ENCODE measurements at places on chromosomes 5 and 9.

GRCh38 chr9:6557883-6558616 lies 87.5 kb downstream of the GLDC start:
- no peak for DNase-seq

- no peak for DNase-seq
These were observed 132.5 kb downstream of the CACNA1B start for GRCh38 chr9:138009803-138010690.

GRCh38 chr5:174718880-174719610 lies 5.3 kb upstream of the MSX2 start:
- DNase-seq, result no peak

DNA sequence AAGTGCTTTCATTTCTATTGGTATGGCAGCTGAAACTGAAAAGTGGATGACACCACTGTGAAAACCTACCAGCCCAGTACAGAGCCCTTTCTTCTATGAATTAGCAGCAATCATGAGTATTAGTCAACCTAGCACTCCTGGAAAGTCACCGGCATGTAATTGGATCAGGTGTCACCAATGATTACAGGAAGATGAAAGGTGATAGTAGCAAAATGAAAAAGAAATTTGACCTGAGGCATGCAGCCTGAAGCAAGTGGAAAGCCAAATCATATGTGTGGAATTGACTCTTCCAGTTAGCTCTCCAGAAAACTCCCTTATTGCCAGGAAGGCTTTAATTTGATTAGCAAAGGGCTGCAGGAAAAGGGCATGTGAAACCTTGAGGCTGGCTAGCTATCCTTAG lies 81.2 kb upstream of the NAA35 start:
- no peak for DNase-seq

- DNase-seq, result no peak
These were observed 46.4 kb upstream of the ALDH1B1 start for GRCh38 chr9:38345851-38346755.

- no peak for DNase-seq
These were observed 170.7 kb downstream of the MAPKAP1 start for GRCh38 chr9:125536167-125536772.

GRCh38 chr5:55969956-55970355 lies 24.8 kb downstream of the IL6ST start:
- DNase-seq, result peak; percentile 42

GRCh38 chr5:105783811-105784210 lies 1886.9 kb downstream of the EFNA5 start:
- no peak for DNase-seq

- no peak for DNase-seq
These were observed 114.8 kb upstream of the FCN2 start for GRCh38 chr9:134765785-134766184.

DNA sequence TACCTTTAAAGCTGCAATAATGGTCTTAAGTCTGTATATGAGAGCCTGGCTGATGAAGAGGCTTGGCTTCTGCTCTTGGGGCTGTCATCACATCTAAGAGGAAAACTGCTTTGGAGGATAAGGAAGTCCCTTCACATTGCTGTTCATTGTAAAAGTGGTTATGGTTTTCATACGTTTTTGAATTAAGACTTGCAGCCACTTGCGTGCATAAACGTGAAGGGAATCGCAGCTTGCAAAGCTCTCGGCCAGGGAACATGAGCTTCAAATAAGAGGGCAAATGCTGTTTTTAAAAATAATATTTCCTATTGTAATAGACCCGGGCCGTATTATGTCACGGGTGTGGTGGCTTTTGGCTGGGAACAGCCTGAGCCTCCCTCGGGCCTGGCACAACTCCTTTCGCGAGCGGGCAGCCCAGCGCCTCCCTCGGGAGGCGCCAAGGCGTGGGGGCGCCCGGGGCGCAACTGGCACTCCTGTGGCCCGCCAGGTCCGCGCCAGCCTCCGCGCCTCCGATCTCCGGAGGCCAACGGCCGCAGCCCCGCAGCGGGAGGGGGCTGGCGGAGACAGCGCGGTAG lies 538 bp upstream of the ARHGEF28 start:
- DNase-seq, result no peak

GRCh38 chr5:150000256-150000989 lies at the start of the genes HMGXB3 and TIGD6:
Gene HMGXB3, plus strand, starts transcription at chr5:150000739. Its CDS starts 4,114 bp downstream, at chr5:150004853.
Gene TIGD6, minus strand, starts transcription at chr5:150000654. Its CDS starts 4,306 bp downstream, at chr5:149996348.
- peak; percentile 95 for DNase-seq

DNA sequence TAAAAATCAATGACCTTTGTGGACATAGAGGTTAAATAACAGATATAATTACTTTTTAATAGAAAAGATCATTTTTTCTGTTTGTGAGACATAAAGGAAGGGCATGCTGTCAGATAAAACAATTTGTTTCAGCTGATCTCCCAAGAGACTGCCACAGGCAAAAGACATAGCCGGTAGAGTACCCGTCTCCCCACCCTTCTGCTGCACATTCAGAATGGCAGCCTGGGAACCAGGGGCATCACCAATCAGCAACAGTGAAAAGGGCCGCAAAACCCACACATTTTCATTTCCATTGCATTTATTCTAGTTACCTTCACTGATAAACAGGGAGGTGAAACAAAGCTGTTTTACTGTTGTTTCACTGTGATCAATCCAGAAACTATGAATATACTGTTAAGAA lies 357.7 kb downstream of the ARRDC3 start:
- DNase-seq, result no peak

- DNase-seq, result peak; percentile 29
These were observed 256.5 kb upstream of the CLINT1 start for GRCh38 chr5:158115468-158115867.

GRCh38 chr5:91641730-91642350 lies 258.7 kb upstream of the ARRDC3 start:
- peak; percentile 47 for DNase-seq

GRCh38 chr9:2461892-2462291 lies 159.7 kb upstream of the VLDLR start:
- peak; percentile 22 for DNase-seq

- DNase-seq, result peak; percentile 29
These were observed 607.8 kb downstream of the BNC2 start for GRCh38 chr9:16262477-16263261.

GRCh38 chr5:125274938-125275724 lies 528.7 kb upstream of the ZNF608 start:
- peak; percentile 68 for DNase-seq

GRCh38 chr5:52893105-52893504 lies 96.0 kb upstream of the ITGA2 start:
- peak; percentile 79 for DNase-seq

DNA sequence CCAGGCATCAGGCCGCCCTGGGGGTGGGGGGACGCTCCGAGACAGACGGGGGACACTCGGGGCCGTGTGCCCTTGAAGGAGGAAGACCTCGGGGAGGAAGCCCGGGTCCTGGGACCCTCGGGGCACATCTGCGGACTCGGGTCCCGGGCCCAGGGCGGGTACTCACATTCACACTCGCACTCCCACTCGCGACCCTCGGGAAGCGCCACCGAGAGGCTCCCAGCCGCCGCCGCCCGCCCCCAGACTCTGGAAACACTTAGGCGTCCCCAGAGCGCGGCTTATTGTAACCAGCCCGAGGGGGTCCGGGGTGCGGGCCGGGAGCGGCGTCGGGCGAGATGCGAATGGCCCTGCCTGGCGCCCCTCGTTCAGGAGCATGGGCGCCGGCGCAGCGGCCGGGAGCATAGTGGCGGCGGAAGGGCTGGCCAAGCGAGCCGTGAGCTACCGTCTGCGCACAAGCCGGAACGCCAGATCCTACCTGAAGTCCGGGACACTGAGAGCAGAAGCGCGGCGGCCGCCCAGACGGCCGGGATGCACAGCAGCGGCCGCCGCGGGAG lies 559 bp downstream of the ROR2 start:
- DNase-seq, result peak; percentile 31

DNA sequence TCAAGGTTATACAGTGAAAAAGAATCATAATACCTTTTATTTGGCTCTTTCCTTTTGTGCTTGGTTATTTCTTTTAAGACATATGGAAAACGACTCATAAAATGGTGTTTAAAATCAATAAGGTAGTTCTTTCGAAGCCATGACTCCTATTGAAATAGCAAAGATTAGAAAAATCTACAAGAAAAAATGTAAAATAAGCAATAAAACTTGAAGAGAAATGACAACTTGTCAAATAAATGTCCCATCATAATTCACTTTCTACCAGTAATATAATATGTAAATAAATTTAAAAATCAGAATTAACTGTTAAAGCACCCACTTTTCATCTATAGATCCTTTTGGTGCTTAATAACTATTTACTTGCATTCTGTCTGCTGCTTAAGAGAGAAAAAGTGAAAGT lies 12.5 kb downstream of the TEX10 start:
- no peak for DNase-seq

GRCh38 chr5:65197531-65198455 lies 283.9 kb downstream of the ADAMTS6 start:
- no peak for DNase-seq

GRCh38 chr9:96065482-96066251 lies 190.2 kb downstream of the ERCC6L2 start:
- no peak for DNase-seq

GRCh38 chr9:34988218-34989002 lies 1.1 kb upstream of the DNAJB5 start:
- peak; percentile 39 for DNase-seq

DNA sequence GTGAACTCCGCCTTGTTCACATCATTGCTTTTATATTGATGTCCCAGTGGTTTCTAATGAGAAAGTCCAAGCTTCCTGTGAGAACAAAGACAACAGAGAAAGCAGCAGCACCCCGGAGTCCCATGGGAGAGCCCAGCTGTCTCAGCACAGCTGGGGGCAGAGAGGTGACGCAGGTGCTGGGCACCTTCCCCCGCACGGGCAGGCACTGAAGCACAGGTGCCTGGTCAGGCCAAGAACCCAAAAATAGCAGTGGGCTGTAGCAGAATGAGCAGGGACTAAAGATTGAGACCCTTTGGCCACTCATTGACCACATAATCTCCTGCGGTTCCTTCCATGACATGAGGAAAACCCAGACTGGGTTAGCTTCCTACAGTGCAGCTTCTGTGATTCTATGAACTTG lies 18.8 kb downstream of the SRD5A1 start:
- no peak for DNase-seq

DNA sequence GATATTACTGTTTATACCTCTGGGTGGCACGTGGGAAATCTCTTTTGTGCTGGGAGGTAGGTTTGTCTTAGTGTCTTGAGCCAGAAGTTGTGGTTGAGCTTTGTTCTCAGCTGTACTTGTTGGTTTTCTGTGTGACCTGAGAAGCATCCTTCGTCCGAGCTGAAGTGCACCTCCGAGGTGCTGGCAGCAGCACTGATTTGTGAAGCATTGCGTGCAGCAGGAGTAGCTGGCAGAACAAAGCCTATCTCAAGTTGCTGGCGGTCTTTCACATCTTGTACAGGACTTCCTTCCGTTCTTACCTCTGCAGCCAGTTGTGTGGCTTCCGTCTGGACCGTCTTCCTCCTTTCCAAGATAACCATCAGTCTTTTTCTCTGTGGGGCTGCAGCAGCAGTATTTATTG lies 4.3 kb downstream of the PRRC2B start:
- DNase-seq, result no peak

- DNase-seq, result peak; percentile 76
These were observed 81.1 kb upstream of the TNFAIP8 start for GRCh38 chr5:119274767-119275130.

GRCh38 chr5:91146905-91147600 lies 236.1 kb downstream of the ARRDC3 start:
- no peak for DNase-seq

- no peak for DNase-seq
These were observed 28.4 kb downstream of the PCSK5 start for GRCh38 chr9:75918909-75919308.

- no peak for DNase-seq
These were observed 18.4 kb downstream of the NKD2 start for GRCh38 chr5:1026700-1027621.

GRCh38 chr9:36665921-36666431 lies 93.3 kb downstream of the MELK start:
- DNase-seq, result peak; percentile 25

- DNase-seq, result peak; percentile 79
These were observed 374.8 kb downstream of the KIAA0825 start for GRCh38 chr5:94243612-94244011.

DNA sequence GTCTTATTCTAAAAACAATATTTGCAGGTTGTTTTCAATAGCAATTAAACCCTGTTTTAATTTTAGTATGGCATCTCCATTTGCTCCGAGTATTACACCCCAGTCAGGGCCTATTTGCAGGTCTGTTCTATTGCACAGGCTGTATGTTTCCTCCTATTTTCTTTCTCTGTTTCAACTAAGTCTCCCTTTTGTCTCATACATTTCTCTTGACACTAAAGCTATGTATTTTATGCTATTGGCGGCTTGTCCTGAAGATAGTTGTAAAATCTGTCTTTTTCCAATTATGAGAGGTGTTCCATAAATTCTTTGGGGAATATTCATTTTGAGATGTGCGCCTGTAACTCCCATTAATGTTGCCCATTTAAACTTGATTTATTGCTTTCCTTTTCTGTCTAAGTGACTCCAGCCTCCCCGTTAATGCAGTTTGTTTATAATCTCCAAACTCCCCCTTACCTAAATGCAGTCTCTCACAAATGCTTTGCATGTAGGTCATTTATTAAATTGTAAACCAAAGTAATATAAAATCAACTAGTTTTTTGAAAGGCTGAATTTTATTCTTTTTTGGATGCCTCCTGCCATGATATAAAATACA lies 262.4 kb downstream of the CDH12 start:
- DNase-seq, result no peak

DNA sequence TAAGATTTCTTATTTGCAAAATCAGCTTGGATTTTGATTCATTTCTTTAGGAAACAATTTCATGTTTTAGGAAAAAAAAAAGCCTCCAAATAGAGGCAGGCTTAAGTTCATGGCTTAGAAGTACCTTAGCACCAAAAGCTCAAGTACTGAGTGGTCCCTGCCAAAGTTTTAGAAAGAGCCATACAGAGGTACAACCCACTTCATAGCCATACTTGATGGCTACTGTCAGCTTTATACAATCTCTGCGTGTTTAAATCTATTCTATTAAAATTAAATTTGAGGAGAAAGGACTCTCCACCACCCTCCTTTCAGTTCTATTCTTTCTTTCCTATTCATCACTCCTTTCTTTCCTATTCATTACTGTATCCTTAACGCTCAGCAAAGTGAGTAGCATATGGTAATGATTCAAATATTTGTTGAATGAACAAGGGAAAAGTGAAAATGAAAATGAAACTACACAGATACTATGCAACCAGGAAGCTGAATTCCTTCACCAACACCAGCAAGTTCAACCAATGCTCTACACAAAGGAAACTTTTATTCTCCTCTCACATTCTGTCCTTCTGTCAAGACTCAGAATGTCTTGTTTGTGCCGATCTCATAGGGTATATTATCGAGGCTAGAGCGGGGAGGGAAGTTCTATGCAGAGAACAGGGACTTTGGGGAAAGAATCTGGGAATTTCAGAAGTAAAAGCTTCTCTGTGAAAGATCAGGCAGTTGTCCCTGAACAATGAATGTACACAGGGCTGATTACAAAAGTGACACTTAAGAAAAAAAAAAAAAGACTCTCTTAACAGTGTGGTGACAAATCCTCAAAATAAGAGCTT lies 138.6 kb upstream of the SPEF2 start:
- DNase-seq, result peak; percentile 55

GRCh38 chr5:156698323-156698722 lies 151.8 kb upstream of the PPP1R2B start:
- DNase-seq, result no peak

DNA sequence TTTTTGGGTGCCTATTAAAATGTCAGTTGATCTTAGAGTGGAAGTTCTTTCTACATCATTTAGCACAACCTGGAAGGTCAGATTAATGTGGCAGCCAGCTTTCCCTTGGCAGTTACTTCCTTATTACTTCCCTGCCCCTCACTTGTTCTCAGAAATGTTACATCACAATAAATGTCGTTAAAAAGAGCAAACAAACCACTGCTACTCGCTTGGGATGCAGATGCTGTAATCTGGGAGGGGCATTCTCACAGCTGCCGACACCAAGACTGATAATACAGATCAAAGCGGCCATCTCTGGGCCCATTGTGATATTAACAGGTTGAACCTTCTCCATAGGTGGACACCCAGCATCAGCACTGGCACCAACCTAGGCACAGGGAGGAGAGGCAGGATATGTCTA lies 29.3 kb downstream of the PLAC8L1 start:
- DNase-seq, result no peak

All from fibroblast of skin of right biceps (primary cell).